ENCODE measurements at places on chromosomes 7 and 10. TPM values are rescaled to one million over a fixed set of nuclear protein-coding genes. Genes with fewer than 3 reads are reported as not detected.

SORCS1 gene
- not detected for total RNA-seq

DGKB gene
- 0.89 TPM for total RNA-seq

PLEKHS1 gene
- total RNA-seq, result not detected

ANKRD2 gene
- not detected for total RNA-seq

NPC1L1 gene
- not detected for total RNA-seq

LBX1 gene
- not detected for total RNA-seq

PON3 gene
- not detected for total RNA-seq

ZWINT gene
- total RNA-seq, result 24.2 TPM

TMEM213 gene
- total RNA-seq, result not detected

CDK13 gene
- 18.7 TPM for total RNA-seq

AKR1D1 gene
- not detected for total RNA-seq

All from myometrial cell (primary cell).